ENCODE measurements at places on chromosomes 12 and 14.

- DNase-seq, result no peak
These were observed 3.0 kb upstream of the OR6S1 start for GRCh38 chr14:20644520-20644919.

- no peak for DNase-seq
These were observed 321.9 kb downstream of the RAD51B start for GRCh38 chr14:68141281-68142088.

GRCh38 chr14:105774001-105774400 lies 247.6 kb downstream of the TMEM121 start:
- no peak for DNase-seq

- no peak for DNase-seq
These were observed 138.1 kb upstream of the LMNTD1 start for GRCh38 chr12:25690996-25691864.
